ENCODE measurements at places on chromosomes 7 and 10.
A peak's percentile ranks its signal among the peaks of the same experiment; 100 is the strongest.

- DNase-seq, result no peak
- no peak overlapping the region for H3K27ac ChIP-seq
- H3K36me3 ChIP-seq, result peaks cover 4% of the 10 kb centered on the region
- H3K4me3 ChIP-seq, result no peak overlapping the region
- H3K27me3 ChIP-seq, result no peaks in the 10 kb centered on the region
Observed at GRCh38 chr7:138853448-138853847, 55.5 kb upstream of the ATP6V0A4 start.

GRCh38 chr7:149714910-149715471 lies 58.4 kb downstream of the ZNF467 start:
- peaks cover 20% of the 10 kb centered on the region for H3K4me1 ChIP-seq
- peak overlapping the region; percentile 86 for H3K4me3 ChIP-seq
- H3K36me3 ChIP-seq, result peaks cover 5% of the 10 kb centered on the region

DNA sequence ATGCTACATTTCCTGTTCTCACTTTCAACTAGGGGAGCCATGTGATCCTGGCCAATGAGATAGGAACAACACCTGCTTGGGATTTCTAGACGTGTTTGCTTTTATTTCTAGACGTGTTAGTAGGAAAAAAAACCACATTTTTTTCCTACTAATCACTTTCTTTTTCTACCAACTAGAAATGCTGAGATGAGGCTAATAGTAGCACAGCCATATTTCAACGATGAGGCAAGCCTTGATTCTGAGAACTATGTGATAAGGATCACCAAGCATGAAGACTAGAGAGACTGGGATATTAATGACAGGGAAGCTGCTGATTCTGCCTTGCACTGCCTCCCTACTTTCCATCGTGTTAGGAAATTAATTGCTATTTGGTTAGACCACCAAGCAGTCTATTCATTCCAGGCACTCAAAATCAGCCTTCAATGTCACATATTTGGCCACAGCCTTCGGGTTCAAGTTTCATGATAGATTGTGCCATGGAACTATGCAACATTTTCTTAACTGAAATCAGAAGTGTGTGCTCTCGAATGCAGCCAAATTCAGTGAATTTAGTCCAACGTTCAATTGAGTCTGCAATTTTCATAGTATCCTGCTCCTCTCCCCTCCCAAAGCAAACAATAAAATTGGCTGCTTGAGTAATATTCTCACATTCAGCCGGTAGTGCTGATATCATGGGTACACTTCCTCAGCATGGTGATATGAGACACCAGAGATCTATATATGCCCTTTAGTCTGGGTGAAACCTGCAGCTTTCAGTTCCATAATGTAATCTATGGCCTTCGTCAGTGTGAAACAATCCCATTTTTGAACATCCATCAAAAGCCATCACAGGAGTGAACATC lies 98.1 kb downstream of the GPR37 start:
- no peak for DNase-seq
- no peaks in the 10 kb centered on the region for H3K36me3 ChIP-seq
- no peaks in the 10 kb centered on the region for H3K27me3 ChIP-seq
- H3K4me3 ChIP-seq, result no peak overlapping the region

DNA sequence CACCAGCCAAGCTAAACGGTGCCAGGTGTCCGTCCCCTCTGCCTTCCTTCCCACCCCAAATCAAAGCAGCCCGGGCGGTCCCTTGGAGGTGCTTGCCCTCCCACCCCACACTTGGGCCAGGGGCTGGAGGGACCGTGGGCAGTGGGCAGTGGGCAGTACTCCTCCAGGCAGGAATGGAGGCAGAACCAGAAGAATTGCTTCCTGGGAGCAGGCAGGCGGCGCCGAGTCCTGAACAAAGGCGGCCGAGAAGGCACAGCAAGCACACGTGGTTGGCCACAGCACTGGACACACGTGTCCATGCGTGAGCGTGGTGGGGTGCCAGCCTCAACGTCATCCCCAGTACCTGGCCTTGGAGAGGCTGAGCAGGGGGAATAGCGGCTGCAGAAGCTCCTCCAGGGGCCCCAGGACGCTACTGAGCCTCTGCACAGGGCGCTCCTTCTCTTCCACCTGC lies 48.4 kb upstream of the NKX6-2 start:
- peaks cover 5% of the 10 kb centered on the region for H3K4me1 ChIP-seq
- no peaks in the 10 kb centered on the region for H3K36me3 ChIP-seq
- H3K27ac ChIP-seq, result no peak overlapping the region
- no peak for DNase-seq
- H3K27me3 ChIP-seq, result peaks cover 11% of the 10 kb centered on the region

GRCh38 chr10:75280236-75280635 lies 44.5 kb upstream of the COMTD1 start:
- no peak overlapping the region for H3K27ac ChIP-seq
- no peak for DNase-seq
- no peaks in the 10 kb centered on the region for H3K4me1 ChIP-seq
- no peak overlapping the region for H3K4me3 ChIP-seq
- peaks cover 17% of the 10 kb centered on the region for H3K27me3 ChIP-seq

GRCh38 chr10:18157881-18158280 lies 17.7 kb downstream of the CACNB2 start:
- H3K4me3 ChIP-seq, result no peak overlapping the region
- no peaks in the 10 kb centered on the region for H3K4me1 ChIP-seq
- no peak overlapping the region for H3K27ac ChIP-seq
- no peaks in the 10 kb centered on the region for H3K36me3 ChIP-seq

DNA sequence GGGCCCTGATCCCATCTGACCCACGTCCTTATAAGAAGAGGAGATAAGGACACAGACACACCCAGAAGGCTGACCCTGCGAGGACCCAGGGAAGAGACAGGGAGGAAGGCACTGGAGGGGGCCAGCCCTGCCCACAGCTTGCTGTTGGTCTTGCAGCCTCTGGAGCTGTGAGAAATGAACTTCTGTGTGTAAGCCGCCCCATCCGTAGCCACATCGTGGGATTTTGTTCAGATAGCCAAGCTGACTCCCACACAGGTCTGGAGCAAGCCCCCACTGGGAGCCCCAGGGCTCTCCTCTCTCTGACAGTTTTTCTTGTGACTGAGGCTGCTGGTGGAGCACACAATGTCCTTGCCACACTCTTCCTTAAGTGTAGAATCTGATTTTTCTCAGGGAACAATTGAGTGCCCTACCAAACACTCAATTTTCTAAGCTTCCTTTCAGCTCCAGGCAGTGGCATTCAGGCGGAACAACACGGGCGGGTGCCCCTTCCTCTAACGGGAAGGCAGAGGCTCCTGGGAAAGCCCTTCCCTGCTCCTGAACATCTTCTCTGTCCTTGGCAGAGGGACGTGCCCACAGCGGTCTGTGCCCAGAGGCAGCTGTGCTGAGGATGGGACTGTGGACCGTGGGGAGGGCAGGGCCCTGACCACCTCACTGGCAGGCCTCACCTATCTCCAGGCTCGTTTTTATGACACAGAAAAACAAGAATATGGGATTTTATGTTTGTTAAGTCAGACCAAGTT lies 160.6 kb upstream of the SHH start:
- H3K4me1 ChIP-seq, result peaks cover 7% of the 10 kb centered on the region
- H3K27ac ChIP-seq, result no peak overlapping the region
- H3K27me3 ChIP-seq, result peaks cover 5% of the 10 kb centered on the region
- H3K36me3 ChIP-seq, result no peaks in the 10 kb centered on the region
- no peak overlapping the region for H3K4me3 ChIP-seq

GRCh38 chr7:3198316-3198715 lies 102.7 kb upstream of the SDK1 start:
- no peaks in the 10 kb centered on the region for H3K27me3 ChIP-seq
- H3K27ac ChIP-seq, result no peak overlapping the region
- no peaks in the 10 kb centered on the region for H3K36me3 ChIP-seq
- no peak overlapping the region for H3K4me3 ChIP-seq

DNA sequence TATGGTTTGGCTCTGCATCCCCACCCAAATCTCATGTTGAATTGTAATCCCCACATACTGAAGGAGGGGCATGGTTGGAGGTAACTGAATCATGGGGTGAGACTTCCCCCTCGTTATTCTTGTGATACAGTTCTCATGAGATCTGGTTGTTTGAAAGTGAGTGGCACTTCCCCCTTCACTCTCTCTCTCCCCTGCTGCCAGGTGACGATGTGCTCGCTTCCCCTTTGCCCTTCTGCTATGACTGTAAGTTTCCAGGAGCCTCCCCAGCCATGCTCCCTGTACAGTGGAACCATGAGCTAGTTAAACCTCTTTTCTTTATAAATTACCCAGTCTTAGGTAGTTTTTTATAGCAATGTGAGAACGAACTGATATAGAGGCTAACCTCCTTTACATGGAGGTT lies 16.6 kb downstream of the PLPP4 start:
- no peaks in the 10 kb centered on the region for H3K36me3 ChIP-seq
- no peaks in the 10 kb centered on the region for H3K4me1 ChIP-seq
- no peak for DNase-seq
- H3K4me3 ChIP-seq, result no peak overlapping the region

- no peak overlapping the region for H3K27ac ChIP-seq
- DNase-seq, result no peak
- no peaks in the 10 kb centered on the region for H3K4me1 ChIP-seq
- no peak overlapping the region for H3K4me3 ChIP-seq
Observed at GRCh38 chr7:80412842-80413241, 99.0 kb downstream of the GNAT3 start.

- no peak for DNase-seq
- H3K4me1 ChIP-seq, result no peaks in the 10 kb centered on the region
- peaks cover 16% of the 10 kb centered on the region for H3K27me3 ChIP-seq
- H3K36me3 ChIP-seq, result no peaks in the 10 kb centered on the region
Observed at GRCh38 chr7:38709123-38709522, 78.0 kb upstream of the AMPH start.

DNA sequence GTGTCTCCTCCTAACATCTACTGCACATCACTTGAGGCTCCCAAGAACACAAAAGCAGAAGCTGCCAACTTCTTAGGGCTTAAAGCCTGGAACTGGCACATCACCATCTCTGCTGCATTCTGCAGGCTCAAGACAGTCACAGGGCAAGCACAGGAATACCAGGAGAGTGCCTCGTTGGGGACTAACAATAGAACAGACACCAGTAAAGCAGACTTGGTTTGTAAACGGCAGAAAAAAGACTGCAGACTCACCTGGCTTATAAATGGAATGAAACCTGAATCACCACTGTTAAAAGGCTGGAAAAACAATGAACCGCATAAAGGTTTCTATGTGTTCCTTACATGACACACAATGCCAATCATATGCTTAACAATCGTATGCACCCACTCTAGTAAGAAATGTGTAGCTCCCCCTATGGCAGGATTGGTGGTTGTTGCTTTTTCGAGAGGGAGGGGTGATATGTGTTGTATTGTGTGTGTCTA lies 12.8 kb downstream of the RHEB start:
- no peak overlapping the region for H3K27ac ChIP-seq
- peaks cover 15% of the 10 kb centered on the region for H3K36me3 ChIP-seq
- H3K4me3 ChIP-seq, result no peak overlapping the region
- no peak for DNase-seq
- no peaks in the 10 kb centered on the region for H3K27me3 ChIP-seq
- peaks cover 44% of the 10 kb centered on the region for H3K4me1 ChIP-seq

GRCh38 chr10:63563623-63564022 lies 42.4 kb downstream of the REEP3 start:
- no peak overlapping the region for H3K4me3 ChIP-seq
- H3K4me1 ChIP-seq, result peaks cover 6% of the 10 kb centered on the region
- H3K27ac ChIP-seq, result no peak overlapping the region
- DNase-seq, result no peak
- H3K36me3 ChIP-seq, result peaks cover 3% of the 10 kb centered on the region

DNA sequence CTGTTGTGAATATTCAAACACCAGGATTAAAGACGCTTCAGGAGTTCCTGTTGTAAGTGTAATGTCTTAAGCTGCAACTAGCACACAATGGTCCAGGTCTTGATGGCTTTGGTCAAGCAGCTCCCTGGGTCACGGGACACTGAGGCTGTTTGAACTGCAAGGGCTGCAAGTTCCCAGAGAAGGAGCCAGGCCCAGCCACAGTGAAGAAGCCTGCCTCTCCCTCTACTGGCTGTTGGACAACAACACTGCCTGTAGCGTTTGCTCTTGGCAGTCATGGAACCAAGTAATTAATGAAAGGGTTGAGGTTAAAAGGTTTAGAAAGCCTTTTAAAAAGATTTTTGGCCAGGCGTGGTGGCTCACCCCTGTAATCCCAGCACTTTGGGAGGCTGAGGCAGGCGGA lies 31.9 kb upstream of the GUSB start:
- H3K27ac ChIP-seq, result no peak overlapping the region
- no peak for DNase-seq
- H3K4me3 ChIP-seq, result no peak overlapping the region
- H3K36me3 ChIP-seq, result no peaks in the 10 kb centered on the region

DNA sequence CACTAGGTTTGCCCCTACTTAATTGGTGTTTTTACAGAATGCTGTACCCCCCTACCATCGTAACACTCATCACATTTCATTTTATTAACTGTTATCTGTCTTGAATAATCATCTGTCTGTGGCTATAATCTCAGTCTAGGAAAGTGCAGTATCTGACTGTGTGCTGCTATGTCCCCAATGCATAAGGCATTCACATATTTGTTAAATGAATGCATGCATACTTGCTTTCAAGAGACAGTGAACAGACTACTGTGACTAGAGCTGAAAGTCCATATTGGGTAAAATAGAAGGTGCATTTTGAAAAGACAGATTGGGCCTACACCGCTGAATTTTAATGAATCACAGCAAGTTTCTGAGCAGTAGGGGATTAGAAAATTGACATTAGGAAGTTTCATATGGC lies 112.3 kb downstream of the ARHGAP12 start:
- DNase-seq, result no peak
- H3K36me3 ChIP-seq, result no peaks in the 10 kb centered on the region
- H3K27me3 ChIP-seq, result no peaks in the 10 kb centered on the region
- H3K4me3 ChIP-seq, result no peak overlapping the region
- no peaks in the 10 kb centered on the region for H3K4me1 ChIP-seq

DNA sequence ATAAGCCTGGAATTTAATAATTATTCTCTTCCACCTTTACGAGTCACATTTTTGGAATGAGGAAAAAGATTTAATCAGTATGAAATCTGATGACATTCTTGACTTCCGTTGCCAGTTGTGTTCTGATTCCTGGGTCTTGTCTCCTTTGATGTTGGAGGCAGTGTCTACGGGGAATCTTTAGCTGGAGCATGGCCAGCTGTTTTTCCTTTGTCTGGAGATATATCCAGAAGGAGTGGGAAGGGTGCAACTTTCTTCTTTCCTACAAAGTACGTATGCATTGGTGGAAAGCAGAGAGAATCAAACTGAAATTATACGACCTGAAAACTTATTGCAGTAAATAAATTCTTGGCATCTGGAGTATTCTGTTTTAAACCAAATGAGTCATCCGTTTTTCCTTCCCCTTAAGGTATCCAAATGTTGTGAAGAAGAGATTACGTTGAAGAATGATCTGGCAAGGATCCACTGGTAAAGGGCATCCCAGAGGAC lies 6.9 kb upstream of the GNG11 start:
- H3K27me3 ChIP-seq, result peaks cover 33% of the 10 kb centered on the region
- H3K27ac ChIP-seq, result no peak overlapping the region
- H3K4me3 ChIP-seq, result no peak overlapping the region
- H3K36me3 ChIP-seq, result no peaks in the 10 kb centered on the region
- no peaks in the 10 kb centered on the region for H3K4me1 ChIP-seq

DNA sequence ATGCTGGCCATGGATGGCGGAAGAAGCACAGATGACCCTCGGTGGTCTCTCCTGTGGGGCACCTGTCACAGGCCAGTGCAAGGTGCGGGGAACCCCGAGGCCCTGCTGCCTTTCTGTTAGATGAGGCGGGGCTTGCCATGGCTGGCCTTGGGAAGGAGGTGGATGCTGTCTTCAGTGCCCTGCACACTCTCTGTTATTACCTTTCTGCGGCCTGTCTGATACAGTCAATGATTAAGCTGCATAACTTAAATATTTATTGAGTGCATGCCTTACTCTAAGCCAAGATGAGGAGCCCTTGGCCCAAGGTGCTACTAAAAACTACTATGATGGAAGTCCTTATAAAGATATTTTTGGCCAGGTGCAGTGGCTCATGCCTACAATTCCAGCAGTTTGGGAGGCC lies 36.7 kb upstream of the MNX1 start:
- H3K27ac ChIP-seq, result no peak overlapping the region
- H3K4me3 ChIP-seq, result no peak overlapping the region
- peaks cover 22% of the 10 kb centered on the region for H3K27me3 ChIP-seq
- DNase-seq, result no peak
